Fibroblast of skin of left biceps (primary cell): ENCODE measurements at places on chromosomes 6 and 20.
A peak's percentile ranks its signal among the peaks of the same experiment; 100 is the strongest.

DNA sequence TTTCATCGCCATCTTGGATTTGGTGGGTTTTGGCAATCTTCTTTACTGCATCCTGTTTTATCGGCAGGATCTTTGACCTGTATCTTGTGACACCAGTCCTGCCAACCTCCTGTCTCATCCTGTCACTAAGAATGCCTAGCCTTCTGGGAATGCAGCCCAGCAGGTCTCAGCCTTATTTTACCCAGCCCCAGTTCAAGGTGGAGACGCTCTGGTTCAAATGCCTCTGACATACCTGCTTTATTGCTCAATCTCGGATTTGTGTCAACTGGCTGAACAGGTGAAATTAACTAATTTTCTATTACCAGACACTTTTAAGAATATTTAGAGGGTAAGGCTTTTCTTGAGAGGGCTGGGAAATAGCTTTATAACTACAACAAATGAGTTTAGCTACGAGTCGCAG lies 102.5 kb downstream of the SASH1 start:
- no peak for DNase-seq

DNA sequence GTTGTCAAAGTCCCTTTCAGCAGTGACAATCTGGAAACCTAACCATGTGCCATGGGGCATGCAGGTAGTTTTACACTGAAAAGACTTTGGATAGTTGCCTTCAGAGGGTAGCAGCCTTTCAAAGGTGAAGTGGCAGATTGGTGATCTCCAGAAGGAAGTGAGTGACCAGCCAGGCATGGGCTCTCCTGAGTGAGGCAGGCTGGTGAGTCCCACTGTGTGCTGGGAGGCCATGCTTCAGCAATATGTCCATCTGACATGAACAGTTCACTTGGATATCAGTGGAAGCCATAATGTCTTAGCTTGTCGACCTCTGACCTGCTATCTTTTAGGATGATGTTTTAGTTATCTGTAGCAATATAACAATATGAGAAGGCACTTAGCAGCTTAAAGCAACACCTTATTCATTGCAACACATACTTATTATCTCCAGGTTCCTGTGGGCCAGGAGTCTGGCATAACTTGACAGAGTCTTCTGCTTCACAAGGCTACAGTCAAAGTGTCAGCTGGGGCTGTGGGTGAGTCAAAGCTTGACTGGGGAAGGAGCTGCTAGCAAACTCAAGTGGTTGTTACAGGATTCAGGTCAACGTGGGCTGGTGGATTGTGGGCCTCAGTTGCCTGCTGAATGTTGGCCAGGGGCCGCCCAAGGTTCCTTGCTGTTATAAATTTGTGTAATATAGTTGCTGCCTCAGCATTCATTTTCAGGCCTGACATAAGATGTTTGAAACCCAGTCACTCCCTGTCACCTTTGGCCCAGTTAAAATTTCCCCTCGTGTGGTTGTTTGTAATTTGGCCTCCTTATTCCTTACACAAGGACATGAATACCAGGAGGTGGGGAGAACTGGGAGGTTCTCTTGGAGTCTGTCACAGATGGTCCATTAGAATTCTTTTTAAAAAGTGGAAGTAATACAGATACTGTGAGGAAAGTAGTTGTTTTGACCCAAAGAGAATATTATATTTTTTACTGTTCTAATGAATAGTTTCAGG lies 100.2 kb downstream of the UST start:
- no peak for DNase-seq

DNA sequence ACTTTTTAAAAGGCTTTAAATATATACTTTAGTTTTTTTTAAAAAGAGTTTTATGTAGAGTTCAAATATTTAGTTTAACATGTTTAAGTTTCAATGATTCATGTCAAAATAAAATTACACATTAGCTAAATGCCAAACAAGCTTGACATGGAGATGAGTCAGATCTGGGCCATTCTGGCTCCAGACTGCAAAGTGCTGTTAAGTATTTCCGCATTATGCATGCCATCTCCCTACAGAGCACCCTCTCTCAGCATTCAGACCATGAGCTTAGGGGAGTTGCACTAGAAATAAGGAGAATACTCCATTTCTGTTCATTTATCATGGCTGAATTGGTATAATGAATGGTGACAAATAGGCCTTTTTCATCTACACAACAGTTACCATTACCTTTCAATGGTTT lies 21.5 kb upstream of the HS3ST5 start:
- no peak for DNase-seq

GRCh38 chr6:42124223-42124836 lies 18.1 kb downstream of the C6orf132 start:
- DNase-seq: no peak

- peak; percentile 53 for DNase-seq
Observed at GRCh38 chr20:57849121-57849520, 139.3 kb upstream of the PMEPA1 start.

- no peak for DNase-seq
Observed at GRCh38 chr20:63431944-63432343, 40.5 kb downstream of the KCNQ2 start.

- no peak for DNase-seq
Observed at GRCh38 chr6:75926293-75927168, 145.9 kb downstream of the IMPG1 start.

- no peak for DNase-seq
Observed at GRCh38 chr6:27133281-27134227, 113.9 kb upstream of the PRSS16 start.

GRCh38 chr6:127382413-127382812 lies 39.0 kb upstream of the ECHDC1 start:
- no peak for DNase-seq

DNA sequence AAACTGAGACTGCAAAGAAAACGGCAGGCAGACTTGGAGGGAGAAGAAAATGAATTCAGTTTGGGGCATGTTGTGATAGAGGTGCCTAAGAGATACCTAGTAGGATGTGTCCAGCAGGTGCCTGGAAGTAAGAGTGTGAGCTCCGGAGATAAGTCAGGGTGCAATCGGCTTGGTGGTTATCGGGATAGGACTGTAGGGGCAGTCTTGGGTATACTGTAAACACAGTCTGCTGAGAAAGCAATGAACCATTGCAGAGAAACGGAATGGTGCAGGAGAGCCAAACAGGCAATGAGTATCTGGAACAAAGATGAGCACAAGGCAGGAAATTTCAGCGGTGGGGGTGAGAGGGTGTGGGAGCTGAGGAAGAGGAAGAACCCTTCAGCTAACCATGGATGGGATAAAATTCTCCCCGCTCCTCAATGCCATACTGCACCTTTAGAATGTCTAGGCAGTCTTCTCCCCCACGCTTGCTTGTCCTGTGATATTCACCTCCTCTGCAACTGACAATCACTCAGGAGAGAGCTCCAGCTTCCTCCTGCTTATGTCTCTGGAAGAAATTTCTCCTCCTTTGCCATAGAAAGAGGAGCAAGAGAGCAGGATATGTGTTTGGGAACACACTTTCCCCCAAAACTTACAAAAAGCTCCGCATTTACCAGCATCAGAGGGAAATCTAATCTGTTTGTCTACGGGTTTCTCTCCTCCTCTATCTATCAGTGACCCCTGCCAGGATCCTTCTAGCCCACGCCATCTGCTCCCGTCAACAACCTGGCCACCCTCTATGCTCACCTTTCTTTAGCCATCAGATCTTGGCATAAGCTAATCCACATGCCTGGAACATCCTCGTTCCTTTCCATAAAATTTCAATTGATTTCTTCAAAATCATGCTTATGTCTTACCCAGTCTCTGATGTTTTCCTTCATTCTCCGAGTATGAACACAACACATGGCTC lies 381.7 kb upstream of the JARID2 start:
- no peak for DNase-seq

GRCh38 chr20:57896017-57896416 lies 186.2 kb upstream of the PMEPA1 start:
- no peak for DNase-seq

DNA sequence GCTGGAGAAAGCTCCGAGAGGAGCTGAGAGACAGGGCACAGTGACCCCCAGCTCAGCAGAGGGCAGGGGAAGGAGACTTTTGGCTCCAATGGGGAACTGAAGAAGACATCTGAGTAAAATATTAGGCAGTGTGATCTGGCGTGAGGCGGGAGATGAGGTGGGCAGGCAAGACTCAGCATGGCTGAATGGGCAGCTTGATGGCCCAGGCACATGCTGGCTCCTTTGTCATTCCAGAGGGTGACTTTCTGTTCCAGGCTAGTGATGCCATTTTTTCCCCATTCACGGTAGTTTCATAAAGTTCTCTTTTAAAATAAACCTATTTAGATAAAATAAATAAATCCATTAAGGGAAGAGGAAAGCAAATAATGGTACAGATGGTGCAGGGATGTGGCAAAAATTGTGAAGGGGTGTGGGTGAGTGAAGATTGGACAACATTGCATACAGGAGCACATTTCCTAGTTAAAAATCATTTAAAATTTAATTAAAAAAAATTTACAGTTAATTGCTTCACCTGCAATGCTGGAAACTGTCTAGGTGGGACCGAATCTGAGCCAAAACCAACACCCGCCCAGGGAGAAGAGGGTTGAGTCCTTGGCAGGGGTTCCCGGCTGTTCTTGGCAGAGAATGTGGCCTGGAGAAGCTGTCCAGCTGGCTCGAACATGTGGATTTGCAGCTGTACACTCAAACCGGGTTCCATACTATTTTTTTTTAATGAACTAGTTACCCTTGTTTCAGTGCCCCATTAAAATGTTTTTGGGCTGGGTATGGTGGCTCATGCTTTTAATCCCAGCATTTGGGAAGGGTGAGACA lies 41.7 kb upstream of the PRELID3B start:
- no peak for DNase-seq

- DNase-seq: no peak
Observed at GRCh38 chr6:137759624-137760023, 107.4 kb upstream of the TNFAIP3 start.

- DNase-seq: no peak
Observed at GRCh38 chr6:133062077-133062476, 179.1 kb upstream of the EYA4 start.

DNA sequence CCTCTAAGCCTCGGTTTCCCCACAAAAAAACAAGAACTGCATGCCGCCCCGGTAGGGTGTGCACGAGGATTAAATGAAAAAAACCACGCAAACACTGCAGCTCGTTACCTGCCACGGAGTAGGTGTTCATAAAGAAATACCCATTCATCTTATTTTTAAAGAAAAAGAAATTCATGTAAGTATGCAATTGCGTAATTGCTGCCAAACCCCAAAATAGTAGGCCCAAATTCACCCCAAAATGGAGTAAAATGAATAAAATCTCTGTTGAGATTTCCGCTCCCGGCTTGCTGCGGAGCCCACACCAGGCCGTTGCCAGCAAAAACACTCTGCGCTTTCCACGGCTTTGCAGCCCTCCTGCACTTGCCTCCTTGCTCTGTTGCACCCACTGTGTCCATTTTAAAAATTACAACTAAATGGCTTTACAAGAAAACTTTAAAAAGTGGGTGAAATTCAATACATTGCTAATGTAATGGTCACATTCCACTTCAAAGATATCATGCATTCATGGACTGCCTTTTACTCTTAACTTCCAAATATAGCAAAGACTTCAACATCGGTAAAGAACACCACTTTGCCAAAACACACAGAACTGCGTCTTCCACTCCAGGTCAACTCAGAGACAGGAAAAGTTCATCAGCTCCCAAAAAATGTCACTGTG lies 125.0 kb downstream of the ZMYND8 start:
- DNase-seq: peak; percentile 80

GRCh38 chr20:2759603-2760296 lies 40.7 kb downstream of the CPXM1 start:
- no peak for DNase-seq

GRCh38 chr20:54272901-54273488 lies 65.1 kb downstream of the PFDN4 start:
- DNase-seq: no peak

DNA sequence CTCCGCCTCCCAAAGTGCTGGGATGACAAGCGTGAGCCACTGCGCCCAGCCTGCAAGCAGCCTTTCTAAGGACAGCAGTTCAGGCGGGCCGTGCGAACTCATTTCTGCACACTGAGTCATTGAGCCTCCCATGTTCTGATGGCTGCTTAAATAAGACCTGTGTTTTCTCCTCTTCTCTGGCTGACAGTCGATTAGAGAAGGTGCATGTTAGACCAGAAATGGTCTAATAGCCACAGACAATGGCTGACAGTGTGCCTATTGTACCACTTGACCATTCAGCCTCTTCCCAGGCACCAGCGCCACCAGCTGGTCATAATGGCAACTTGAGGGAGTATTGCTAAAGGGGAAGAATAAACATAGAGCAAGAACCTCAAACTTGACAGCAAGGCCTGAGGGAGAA lies 6.2 kb downstream of the CST11 start:
- no peak for DNase-seq

- DNase-seq: no peak
Observed at GRCh38 chr6:150787429-150787828, 78.1 kb upstream of the MTHFD1L start.

DNA sequence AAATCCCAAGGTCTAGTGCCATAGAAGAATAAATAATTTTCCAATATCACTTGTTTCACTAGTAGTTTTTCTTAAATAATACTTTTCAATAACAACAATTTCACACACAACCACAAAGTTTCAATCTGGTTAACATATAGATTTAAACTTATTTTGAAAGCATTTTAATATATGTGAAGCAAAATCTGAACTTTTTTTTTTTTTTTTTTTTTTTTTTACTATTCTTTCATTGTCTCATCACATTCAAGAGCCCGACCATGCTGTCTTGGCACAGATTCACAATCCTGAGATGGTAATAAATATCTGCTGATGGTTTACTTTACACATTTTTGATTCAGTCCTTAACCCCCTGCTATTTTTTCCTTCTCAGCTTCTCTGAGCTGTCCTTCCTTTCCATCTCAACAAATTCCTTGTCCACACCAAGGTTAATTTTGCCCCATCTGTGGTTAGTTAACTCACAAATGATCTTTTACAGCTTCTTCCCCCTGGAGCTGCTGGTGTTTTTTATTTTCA lies 262.8 kb downstream of the TMEM242 start:
- peak; percentile 42 for DNase-seq

GRCh38 chr6:84278321-84278998 lies 51.0 kb upstream of the CEP162 start:
- peak; percentile 12 for DNase-seq

- DNase-seq: no peak
Observed at GRCh38 chr20:57953638-57954037, 243.8 kb upstream of the PMEPA1 start.

DNA sequence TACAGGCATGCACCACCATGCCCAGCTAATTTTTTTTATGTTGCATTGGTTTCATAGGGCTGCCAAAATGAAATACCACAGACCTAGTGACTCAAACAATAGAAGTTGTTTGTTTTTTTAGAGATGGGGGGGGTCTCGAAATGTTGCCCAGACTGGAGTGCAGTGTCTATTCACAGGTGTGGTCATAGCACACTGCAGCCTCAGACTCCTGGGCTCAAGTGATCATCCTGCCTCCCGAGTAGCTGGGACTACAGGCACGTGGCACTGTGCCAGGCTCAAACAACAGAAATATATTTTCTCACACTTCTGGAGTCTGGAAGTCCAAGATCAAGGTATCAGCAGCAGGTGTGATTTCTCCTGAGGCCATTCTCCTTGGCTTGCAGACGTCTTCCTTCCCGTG lies 6.6 kb upstream of the SLC16A10 start:
- no peak for DNase-seq
